ENCODE measurements at places on chromosomes 3 and 15.

GRCh38 chr3:87004883-87005282 is 13.9 kb upstream of the VGLL3 start:
- no peak for DNase-seq

- DNase-seq, result no peak
These were observed 56.9 kb downstream of the TJP1 start for GRCh38 chr15:29765234-29765841.

DNA sequence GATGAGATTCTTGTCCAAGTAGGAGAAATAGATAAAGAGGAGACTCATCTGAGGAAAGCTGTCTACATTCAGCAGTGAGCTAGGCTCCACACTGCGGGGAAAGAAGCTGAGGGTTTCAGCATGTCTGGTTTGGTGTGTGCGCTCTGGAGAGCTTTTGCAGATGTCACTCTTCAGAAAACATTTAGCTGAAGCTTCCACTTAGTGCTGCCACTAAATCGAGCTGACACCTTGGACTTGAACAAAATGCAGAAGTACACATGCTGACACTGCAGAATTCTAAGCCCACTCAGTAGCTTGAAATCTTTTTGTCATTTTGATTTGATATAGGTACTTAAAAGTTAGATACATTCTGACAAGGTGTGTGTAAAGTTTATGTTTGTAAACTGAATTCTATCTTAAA is 32.3 kb upstream of the CRTC3 start:
- no peak for DNase-seq

GRCh38 chr15:40096094-40096891 is 12.4 kb downstream of the BMF start:
- no peak for DNase-seq

- peak; percentile 84 for DNase-seq
These were observed 10.4 kb downstream of the TEX264 start for GRCh38 chr3:51681453-51681852.

GRCh38 chr3:63921741-63922482 is 9.7 kb upstream of the SCAANT1 start:
- no peak for DNase-seq

DNA sequence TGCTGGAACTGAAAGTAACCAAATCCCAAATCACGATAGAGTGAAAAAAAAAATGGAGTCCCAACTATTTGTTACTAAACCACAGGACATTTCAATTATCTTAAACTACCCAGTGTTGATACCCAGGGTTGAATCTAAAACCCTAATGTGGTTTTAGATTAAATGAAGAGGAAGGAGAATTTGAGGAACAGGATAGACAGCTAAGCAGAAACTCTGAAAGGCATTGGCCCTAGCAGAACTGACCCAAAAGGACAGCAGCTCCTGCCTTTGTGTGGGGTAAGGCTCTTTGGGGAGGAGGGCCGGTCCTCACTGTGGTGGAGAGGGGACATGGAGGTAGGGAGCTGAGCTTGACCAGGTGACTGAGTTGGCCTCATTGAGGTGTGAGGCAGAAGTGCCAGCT is 30.7 kb upstream of the SNRK start:
- no peak for DNase-seq

DNA sequence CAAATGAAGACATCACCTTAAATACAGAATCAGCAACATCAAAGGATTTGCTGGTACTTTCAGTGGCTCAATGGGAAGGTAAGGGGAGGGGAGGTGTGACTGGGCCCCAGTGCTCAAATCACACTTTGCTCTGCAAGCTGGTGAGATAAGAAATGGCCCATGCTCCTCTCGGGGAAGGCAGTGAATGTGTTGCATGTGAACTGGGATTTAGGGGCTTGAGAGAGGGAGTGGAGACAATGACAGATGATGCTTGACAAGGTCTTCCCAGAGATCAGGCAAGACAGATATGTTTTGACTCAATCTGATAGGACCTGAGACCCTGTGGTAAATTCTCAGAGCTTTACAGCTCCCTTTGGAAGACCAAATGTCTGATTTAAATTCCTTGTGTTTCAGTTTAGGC is 233.0 kb upstream of the PROK2 start:
- no peak for DNase-seq

- no peak for DNase-seq
These were observed 28.6 kb upstream of the KBTBD12 start for GRCh38 chr3:127886231-127886955.

DNA sequence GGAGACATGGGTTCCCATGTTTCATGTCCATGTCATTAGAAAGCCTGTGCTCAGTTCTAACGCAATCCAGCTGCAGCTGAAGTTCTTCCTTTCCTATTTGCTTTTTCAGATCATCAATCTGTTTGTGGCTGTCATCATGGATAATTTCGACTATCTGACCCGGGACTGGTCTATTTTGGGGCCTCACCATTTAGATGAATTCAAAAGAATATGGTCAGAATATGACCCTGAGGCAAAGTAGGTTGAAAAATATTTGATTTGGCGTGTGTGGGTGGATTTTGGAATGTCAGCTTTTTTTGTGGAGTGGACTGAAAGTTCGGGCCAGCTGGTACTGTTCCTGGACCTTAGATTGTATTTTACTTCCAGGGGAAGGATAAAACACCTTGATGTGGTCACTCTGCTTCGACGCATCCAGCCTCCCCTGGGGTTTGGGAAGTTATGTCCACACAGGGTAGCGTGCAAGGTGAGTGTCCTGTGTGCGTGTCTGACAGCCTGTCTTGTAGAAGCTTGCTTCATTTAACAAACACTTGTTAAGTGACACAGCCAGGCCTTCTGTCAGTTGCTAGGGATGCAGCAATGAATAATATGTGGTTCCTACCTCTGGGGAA is 69.6 kb downstream of the CHDH start:
- no peak for DNase-seq

GRCh38 chr3:54985856-54986255 is 58.0 kb upstream of the LRTM1 start:
- no peak for DNase-seq

GRCh38 chr3:64895106-64895990 is 207.5 kb upstream of the ADAMTS9 start:
- no peak for DNase-seq

- no peak for DNase-seq
These were observed 3.8 kb upstream of the MYRIP start for GRCh38 chr3:39805650-39806049.
